ENCODE measurements at places on chromosomes 12 and 14.
A peak's percentile ranks its signal among the peaks of the same experiment; 100 is the strongest.

- DNase-seq = peak; percentile 86
These were observed 109.5 kb downstream of the PAX9 start for GRCh38 chr14:36771028-36771640.

GRCh38 chr12:79055926-79056674 lies 191.5 kb downstream of the SYT1 start:
- no peak for DNase-seq

DNA sequence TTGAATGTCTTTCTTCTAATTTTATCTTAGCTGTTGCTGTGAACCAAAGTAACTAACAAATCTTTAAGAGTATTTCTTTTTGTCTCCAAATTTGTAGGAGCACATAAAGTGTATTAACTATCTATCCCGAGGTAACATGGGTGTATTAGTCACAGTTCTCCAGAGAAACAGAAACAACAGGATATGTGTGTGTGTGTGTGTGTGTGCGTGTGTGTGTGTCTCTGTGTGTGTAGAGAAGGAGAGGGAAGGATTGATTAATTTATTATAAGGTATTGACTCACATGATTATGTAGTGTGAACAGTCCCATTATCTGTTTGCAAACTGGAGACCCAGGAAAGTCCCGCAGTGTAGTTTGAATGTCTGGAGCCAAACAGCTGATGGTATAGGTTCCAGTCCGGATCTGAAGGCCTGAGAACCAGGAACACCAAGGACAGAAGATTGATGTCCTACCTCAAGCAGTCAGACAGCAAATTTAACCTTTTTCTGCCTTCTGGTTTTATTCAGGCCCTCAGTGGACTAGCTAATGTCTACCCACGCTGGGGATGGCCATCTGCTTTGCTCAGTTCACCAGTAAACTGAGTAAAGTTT lies 14.4 kb downstream of the G2E3 start:
- DNase-seq = no peak

- DNase-seq = no peak
These were observed 260.3 kb upstream of the DIO3 start for GRCh38 chr14:101301011-101301410.

- DNase-seq = no peak
These were observed 37.0 kb downstream of the GPR137C start for GRCh38 chr14:52589646-52590045.

DNA sequence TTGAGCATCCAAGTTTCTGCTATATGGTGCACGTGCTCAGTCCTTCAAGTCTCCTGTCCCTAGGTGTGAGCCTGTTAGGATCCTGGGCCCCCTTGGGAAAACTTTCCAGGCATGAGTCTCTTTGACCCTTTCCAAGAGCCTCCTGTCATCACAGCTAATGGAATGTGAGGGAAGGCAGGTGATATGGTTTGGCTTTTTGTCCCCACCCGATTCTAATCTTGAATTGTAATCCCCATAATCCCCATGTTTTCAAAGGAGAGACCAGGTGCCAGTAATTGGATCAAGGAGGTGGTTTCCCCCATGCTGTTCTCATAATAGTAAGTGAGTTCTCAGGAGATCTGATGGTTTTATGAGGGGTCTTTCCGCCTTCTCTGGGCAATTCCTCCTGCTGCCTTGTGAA lies 265.5 kb downstream of the ATP23 start:
- no peak for DNase-seq

- DNase-seq = no peak
These were observed 901.7 kb downstream of the LRFN5 start for GRCh38 chr14:42508209-42508946.

DNA sequence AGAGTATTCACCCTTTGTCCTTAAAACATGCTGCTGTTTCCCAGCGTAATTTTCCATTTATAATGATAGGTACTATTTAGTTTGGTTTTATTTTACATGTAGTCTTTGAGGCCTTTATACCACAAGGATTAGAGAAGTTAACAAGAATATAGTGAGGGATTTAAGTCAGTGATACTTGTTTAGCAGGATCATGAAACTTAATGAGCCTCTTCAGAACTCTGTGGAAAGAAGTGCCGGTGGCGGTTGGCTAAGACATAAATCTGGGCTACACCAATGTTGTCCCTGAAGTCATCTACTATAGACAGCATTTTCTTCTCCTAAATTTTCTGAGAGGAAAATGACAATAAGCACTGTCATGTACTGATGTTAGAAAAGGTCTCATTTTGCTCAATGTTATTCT lies 1226.0 kb upstream of the SEL1L start:
- DNase-seq = no peak

DNA sequence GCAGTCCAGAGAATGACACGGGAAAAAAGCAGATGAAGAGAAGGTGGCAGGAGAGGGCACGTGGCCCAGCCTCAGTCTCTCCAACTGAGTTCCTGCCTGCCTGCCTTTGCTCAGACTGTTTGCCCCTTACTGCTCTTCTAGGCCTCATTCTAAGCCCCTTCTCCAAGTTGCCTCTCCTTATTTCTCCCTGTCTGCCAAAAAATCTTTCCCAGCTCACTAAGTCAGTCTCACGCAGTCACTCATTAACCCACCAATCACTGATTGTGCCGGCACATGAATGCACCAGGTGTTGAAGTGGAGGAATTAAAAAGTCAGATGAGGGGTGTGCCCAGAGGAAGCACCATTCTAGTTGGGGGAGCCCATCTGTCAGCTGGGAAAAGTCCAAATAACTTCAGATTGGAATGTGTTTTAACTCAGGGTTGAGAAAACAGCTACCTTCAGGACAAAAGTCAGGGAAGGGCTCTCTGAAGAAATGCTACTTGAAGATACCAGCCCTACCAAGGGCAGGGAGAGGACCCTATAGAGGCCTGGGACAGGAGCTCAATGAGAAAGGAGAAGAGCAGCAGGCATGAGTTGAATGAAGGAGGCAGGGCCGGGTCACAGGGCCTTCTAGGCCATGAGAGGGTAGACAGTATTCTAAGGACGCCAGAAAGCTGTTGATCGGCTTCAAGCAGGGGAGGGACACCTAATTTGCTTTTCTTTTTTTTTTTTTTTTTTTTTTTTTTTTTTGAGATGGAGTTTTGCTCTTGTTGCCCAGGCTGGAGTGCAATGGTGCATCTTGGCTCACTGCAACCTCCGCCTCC lies 40.9 kb downstream of the DAD1 start:
- no peak for DNase-seq

Measured in NCI-H1092 treated with DMSO at 0.1 percent for 48 hours (cell line).